ENCODE measurements at places on chromosomes 12 and 14.

GRCh38 chr14:64549791-64550620 is at the start of gene PPP1R36:
Gene PPP1R36 (plus strand): TSS chr14:64549961. CDS start chr14:64549998, 37 bp downstream.
- H3K4me1 ChIP-seq: peaks cover 14% of the 10 kb centered on the region
- H3K27me3 ChIP-seq: peaks cover 46% of the 10 kb centered on the region
- H3K4me3 ChIP-seq: peak within 1 kb of the TSS; percentile 77
- no peaks in the 10 kb centered on the region for H3K36me3 ChIP-seq
- DNase-seq: peak; percentile 39

DNA sequence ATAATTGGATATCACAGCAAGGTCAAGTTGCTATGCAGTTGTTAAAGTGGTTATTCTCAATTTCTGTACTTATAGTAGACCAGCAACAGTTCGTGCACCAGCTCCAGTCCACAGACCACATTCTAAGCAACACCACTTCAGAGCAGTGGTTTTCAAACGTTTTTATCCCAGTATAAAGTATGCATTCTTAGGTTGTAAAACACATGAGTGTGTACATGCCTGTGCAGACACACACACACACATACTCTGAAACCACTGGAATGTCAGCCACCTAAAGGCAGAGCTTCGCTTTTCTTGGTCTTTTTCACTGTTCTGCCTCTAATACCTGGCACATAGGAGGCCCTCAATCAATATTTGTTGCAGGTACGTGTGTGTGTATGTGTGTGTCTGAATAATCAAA is 22.2 kb upstream of the C12orf71 start:
- H3K4me1 ChIP-seq: peaks cover 16% of the 10 kb centered on the region
- H3K27ac ChIP-seq: no peak overlapping the region
- no peak for DNase-seq
- no peaks in the 10 kb centered on the region for H3K36me3 ChIP-seq
- no peaks in the 10 kb centered on the region for H3K27me3 ChIP-seq

- peaks cover 18% of the 10 kb centered on the region for H3K4me1 ChIP-seq
- H3K27ac ChIP-seq: peak overlapping the region; percentile 88
- peaks cover 33% of the 10 kb centered on the region for H3K36me3 ChIP-seq
- H3K4me3 ChIP-seq: peak overlapping the region; percentile 96
- DNase-seq: no peak
- H3K27me3 ChIP-seq: no peaks in the 10 kb centered on the region
Observed at GRCh38 chr12:131711551-131712205, 788 bp downstream of the SFSWAP start.

GRCh38 chr12:104546575-104546974 is 89.8 kb downstream of the CHST11 start:
- no peak overlapping the region for H3K27ac ChIP-seq
- no peak for DNase-seq
- peaks cover 39% of the 10 kb centered on the region for H3K36me3 ChIP-seq
- H3K4me1 ChIP-seq: peaks cover 27% of the 10 kb centered on the region
- H3K27me3 ChIP-seq: no peaks in the 10 kb centered on the region

DNA sequence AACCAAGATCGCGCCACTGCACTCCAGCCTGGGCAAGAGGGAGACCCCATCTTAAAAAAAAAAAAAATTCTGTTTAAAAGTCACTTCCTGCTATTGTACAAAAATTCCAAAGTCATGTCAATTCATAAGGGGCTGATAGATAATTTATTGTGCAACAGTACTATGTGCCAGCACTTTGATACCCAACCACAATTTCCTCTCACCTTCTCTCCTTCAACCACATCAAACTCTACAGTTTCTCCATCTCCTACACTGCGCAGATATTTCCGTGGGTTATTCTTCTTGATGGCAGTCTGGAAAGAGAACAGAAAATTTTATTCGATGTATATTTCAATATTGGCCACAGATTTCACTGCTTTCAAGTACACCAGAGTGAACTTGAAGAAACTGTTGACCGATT is 7.6 kb downstream of the YBX3 start:
- peaks cover 20% of the 10 kb centered on the region for H3K36me3 ChIP-seq
- H3K4me3 ChIP-seq: no peak overlapping the region
- H3K27ac ChIP-seq: no peak overlapping the region
- DNase-seq: no peak
- H3K27me3 ChIP-seq: no peaks in the 10 kb centered on the region

- no peaks in the 10 kb centered on the region for H3K36me3 ChIP-seq
- H3K4me3 ChIP-seq: no peak overlapping the region
- no peak overlapping the region for H3K27ac ChIP-seq
- H3K27me3 ChIP-seq: no peaks in the 10 kb centered on the region
Observed at GRCh38 chr14:85583380-85583779, 53.4 kb downstream of the FLRT2 start.

DNA sequence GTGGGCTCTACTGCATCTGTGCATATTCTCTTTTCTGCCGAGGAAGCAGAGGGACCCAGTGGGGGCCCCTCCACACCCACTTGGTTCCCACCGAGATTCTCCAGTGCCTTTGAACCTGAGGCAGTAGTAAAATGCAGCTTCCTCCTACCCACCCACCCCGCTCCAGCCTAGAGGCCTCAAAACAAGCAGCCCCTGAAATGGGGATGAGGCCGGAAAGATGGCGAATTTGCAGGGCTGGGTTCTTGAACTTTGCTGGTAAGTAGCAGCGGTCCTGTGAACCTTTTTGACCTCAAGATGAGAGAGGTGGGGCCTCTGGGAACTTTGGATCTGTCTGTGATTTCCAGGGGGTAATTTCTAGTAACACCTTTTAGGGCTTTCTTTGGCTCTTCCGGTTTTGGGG is 15.4 kb downstream of the PLEKHG3 start:
- H3K4me1 ChIP-seq: peaks cover 56% of the 10 kb centered on the region
- H3K4me3 ChIP-seq: no peak overlapping the region
- H3K27ac ChIP-seq: no peak overlapping the region
- peaks cover 21% of the 10 kb centered on the region for H3K36me3 ChIP-seq
- no peak for DNase-seq

- H3K27ac ChIP-seq: peak overlapping the region; percentile 33
- peaks cover 14% of the 10 kb centered on the region for H3K4me1 ChIP-seq
- peak overlapping the region; percentile 17 for H3K4me3 ChIP-seq
Observed at GRCh38 chr14:35696575-35696974, 112.5 kb downstream of the RALGAPA1 start.

- H3K4me3 ChIP-seq: peak overlapping the region; percentile 98
- peaks cover 73% of the 10 kb centered on the region for H3K36me3 ChIP-seq
- peak overlapping the region; percentile 93 for H3K27ac ChIP-seq
- no peak for DNase-seq
- H3K4me1 ChIP-seq: peaks cover 70% of the 10 kb centered on the region
Observed at GRCh38 chr12:6954316-6955107, 3.4 kb downstream of the PTPN6 start.

GRCh38 chr14:38039496-38039895 is 168.2 kb upstream of the SSTR1 start:
- no peaks in the 10 kb centered on the region for H3K27me3 ChIP-seq
- H3K27ac ChIP-seq: no peak overlapping the region
- peaks cover 3% of the 10 kb centered on the region for H3K4me1 ChIP-seq
- H3K36me3 ChIP-seq: no peaks in the 10 kb centered on the region
- no peak for DNase-seq

GRCh38 chr12:54251667-54252284 is 28.1 kb downstream of the CBX5 start:
- peaks cover 55% of the 10 kb centered on the region for H3K36me3 ChIP-seq
- H3K27me3 ChIP-seq: no peaks in the 10 kb centered on the region
- peaks cover 7% of the 10 kb centered on the region for H3K4me1 ChIP-seq
- DNase-seq: no peak
- H3K4me3 ChIP-seq: no peak overlapping the region

GRCh38 chr14:90287791-90288190 is 31.4 kb downstream of the PSMC1 start:
- no peak overlapping the region for H3K27ac ChIP-seq
- H3K27me3 ChIP-seq: no peaks in the 10 kb centered on the region
- no peaks in the 10 kb centered on the region for H3K4me1 ChIP-seq
